ENCODE measurements at places on chromosomes 11 and 22. TPM values are rescaled to one million over a fixed set of nuclear protein-coding genes. Genes with fewer than 3 reads are reported as not detected.

KCNJ1 gene
- 0.18 TPM for total RNA-seq

GRCh38 chr11:94665116-94665659, 98.0 kb downstream of the PIWIL4 start:
- no peak for ATAC-seq

DNA sequence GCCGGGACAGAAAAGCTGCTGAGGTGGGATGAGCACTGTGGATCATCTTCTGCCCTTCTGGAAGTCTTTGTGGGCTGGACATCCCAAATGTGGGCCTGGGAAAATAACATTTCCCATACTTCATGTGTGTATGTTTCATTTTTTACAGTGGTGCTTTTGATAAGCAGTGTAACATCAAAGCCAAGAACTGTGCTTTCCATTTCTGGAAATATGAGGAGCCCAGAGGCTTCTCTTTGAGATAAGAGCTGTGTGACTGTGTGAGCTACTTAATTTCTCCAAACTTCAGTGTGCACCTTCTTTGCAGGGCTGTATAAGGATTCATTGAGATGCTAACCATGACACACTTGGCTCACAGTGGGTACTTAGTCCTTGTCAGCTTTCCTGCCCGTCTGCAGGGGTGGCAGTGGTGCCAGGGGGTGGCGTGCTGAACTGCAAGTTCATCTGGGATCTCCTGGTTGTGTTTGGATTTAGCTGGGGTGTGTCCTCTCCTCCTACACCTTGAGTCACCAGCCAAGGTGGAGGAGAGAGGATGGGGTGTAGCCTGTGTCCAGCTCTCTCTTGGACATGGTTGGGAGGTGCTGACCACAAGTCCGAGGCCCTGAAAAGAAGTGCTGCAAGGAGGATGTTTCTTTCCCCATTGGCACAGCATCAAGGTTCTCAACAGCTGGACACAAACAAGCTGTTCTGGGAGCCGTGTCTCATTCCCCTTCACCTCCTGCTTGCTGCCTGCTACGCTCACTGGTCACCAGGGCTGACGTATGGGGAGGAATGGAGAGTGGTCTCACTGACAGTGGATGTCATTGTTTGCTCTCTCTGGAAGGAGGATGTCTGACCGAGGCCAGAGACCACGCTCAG, 139.4 kb downstream of the TEAD1 start:
- no peak for ATAC-seq

- ATAC-seq = no peak
Observed at GRCh38 chr22:20889025-20889704, 28.0 kb upstream of the CRKL start.
